ENCODE measurements at places on chromosomes 13 and 19.

GRCh38 chr13:95260031-95260525, 41.2 kb downstream of the ABCC4 start:
- H3K4me1 ChIP-seq = peaks cover 12% of the 10 kb centered on the region
- no peak overlapping the region for H3K4me3 ChIP-seq
- peak overlapping the region; percentile 35 for H3K27ac ChIP-seq
- peaks cover 15% of the 10 kb centered on the region for H3K36me3 ChIP-seq

- H3K27me3 ChIP-seq = no peaks in the 10 kb centered on the region
- no peaks in the 10 kb centered on the region for H3K4me1 ChIP-seq
- H3K36me3 ChIP-seq = peaks cover 70% of the 10 kb centered on the region
- DNase-seq = no peak
- H3K4me3 ChIP-seq = no peak overlapping the region
- no peak overlapping the region for H3K27ac ChIP-seq
These were observed 4.4 kb upstream of the C19orf18 start for GRCh38 chr19:57978586-57979289.

DNA sequence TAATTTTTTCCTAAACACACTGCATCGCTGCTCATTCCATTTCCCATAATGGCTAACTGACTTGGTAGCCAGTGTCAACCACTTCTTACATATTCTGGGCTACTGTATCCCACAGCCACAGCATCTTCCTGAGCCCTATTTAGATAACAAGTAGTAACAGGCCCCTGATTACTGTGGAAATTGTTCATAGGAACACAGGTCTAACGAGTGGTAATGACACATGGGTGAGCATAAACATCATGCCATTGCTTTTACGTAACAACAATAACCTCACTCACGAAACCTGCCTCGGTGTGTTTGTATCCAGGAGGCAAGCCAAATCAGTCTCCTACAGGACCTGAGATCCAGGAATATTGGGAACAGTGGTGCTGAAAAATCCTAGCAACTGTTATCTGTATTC, 438.6 kb downstream of the KLF5 start:
- H3K27me3 ChIP-seq = no peaks in the 10 kb centered on the region
- no peaks in the 10 kb centered on the region for H3K4me1 ChIP-seq
- H3K27ac ChIP-seq = no peak overlapping the region
- DNase-seq = no peak
- H3K36me3 ChIP-seq = no peaks in the 10 kb centered on the region
- no peak overlapping the region for H3K4me3 ChIP-seq

- H3K4me3 ChIP-seq = no peak overlapping the region
- H3K4me1 ChIP-seq = no peaks in the 10 kb centered on the region
- H3K27me3 ChIP-seq = peaks cover 11% of the 10 kb centered on the region
- H3K27ac ChIP-seq = no peak overlapping the region
- H3K36me3 ChIP-seq = no peaks in the 10 kb centered on the region
These were observed 10.8 kb downstream of the WASF3 start for GRCh38 chr13:26568132-26568815.

DNA sequence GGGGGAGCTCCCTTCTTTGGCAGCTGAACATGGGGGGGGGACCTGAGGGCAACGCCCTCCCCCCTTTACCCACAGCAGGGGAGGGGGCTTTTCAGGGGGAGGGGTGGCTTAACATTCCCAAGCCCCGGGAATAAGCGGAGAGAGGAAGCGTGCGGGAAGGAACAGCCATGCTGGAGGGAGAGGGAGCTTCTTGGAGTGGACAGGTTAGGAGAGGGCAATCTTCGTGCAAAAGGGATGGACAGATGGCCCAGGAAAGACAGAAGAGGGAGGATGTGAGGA, 10.8 kb downstream of the C19orf81 start:
- H3K36me3 ChIP-seq = peaks cover 15% of the 10 kb centered on the region
- H3K4me1 ChIP-seq = peaks cover 15% of the 10 kb centered on the region
- no peak overlapping the region for H3K27ac ChIP-seq
- peaks cover 38% of the 10 kb centered on the region for H3K27me3 ChIP-seq
- H3K4me3 ChIP-seq = no peak overlapping the region

GRCh38 chr19:52786078-52786463, 520 bp downstream of the ZNF600 start:
- H3K4me3 ChIP-seq = peak overlapping the region; percentile 82
- peaks cover 22% of the 10 kb centered on the region for H3K4me1 ChIP-seq
- DNase-seq = no peak
- H3K27ac ChIP-seq = peak overlapping the region; percentile 63
- H3K36me3 ChIP-seq = peaks cover 19% of the 10 kb centered on the region
- no peaks in the 10 kb centered on the region for H3K27me3 ChIP-seq

Measured in memory B cell (primary cell).